ENCODE measurements at places on chromosomes 1 and 21. TPM values are rescaled to one million over a fixed set of nuclear protein-coding genes. Genes with fewer than 3 reads are reported as not detected.

DNA sequence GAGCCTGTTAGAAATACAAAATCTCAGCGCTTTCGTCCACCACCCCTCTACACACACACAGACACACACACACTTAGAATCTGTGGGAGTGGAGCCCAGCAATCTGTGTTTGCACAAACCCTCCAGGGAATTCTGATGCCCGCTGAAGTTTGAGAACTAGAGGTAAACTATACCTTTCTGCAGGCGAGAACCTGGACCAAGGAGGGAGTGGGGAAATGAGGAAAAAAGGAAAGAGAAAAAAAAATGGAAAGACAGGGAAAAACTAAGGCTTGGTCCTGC, 468 bp upstream of the NIBAN1 start:
- DNase-seq = no peak

DNA sequence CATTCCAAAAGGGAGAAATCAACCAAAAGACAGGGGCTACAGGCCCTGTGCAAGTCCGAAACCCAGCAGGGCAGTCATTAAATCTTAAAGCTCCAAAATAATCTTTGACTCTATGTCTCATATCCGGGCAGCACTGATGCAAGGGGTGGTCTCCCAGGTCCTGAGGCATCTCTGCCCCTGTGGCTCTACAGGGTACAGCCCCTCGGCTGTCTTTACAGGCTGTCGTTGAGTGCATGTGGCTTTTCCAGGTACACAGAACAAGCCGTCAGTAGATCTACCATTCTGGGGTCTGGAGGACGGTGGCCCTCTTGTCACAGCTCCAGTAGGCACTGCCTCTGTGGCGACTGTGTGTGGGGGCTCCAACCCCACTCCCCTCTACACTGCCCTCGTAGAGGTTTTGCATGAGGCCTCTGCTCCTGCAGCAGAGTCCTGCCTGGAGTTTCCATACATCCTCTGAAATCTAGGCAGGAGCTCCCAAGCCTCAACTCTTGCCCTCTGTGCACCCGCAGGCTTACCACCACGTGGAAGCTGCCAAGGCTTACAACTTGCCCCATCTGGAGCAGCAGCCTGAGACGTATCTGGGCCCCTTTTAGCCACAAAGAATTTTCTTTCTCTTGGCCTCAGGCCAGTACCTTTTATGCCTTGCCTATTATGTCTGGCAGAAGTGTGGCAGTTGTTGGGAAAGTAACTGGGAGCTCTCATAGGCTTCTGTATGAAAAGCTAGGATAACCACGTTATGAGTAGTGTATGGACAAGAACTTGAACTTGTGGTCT, 52.5 kb downstream of the POU2F1 start:
- no peak for DNase-seq

- no peak for DNase-seq
These were observed 16.8 kb downstream of the PTAFR start for GRCh38 chr1:28159680-28160079.

DNA sequence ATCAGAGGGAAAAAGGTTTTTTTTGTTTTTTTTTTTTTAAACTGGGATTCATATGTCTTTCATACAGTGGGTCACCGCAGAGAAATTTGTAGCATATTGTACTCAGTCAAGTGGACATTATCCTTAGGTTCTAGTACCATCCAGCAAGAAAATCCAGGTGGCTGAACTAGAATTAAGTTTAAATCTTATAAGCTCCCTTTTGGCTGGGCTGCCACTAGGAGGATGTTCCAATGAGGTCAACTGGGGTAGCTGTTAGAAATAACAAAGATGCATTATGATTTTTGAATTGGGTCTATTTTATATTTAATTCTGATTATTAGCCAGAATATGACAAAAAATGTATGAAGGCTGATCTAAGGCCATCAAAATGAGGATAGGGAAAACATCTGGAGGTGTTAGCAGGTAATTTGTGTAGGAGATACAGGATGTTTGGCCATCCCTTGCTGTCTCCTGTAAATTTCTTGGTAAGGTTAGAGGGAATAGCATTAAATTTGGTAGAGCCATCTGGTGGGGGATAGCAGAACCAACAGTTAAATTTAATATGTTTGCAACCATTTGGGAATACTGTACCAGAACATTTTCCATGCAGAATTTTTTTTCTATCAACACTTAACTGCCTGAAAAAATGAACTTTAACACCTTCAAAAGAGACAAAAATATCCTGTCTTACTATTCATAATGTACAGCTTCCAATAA, 568.5 kb upstream of the B3GALT2 start:
- DNase-seq = peak; percentile 29

The UBE2U gene
- total RNA-seq = not detected

Measured in PC-3 (cell line).